Activated CD4-positive, alpha-beta T cell treated with anti-CD3 and anti-CD28 coated beads, Interleukin-2, amount 10 ng/mL, durations not matched to agents 24 days and 14 days (primary cell): ENCODE measurements at places on chromosomes 2 and 18. TPM values are rescaled to one million over a fixed set of nuclear protein-coding genes. Genes with fewer than 3 reads are reported as not detected.

The TMEM163 gene
- total RNA-seq = 0.23 TPM in 1 of 2 replicates, not detected in the other

The CROCC2 gene
- not detected in 2 replicates for total RNA-seq

The LAMA3 gene
- not detected in 2 replicates for total RNA-seq

The TRAPPC12 gene
- total RNA-seq = 87.8 and 91.7 TPM in 2 replicates

The DCC gene
- not detected in 2 replicates for total RNA-seq

The CCL20 gene
- total RNA-seq = 3.2 and 4.4 TPM in 2 replicates
